Stimulated activated CD4-positive, alpha-beta T cell treated with anti-CD3 and anti-CD28 coated beads, TNF-alpha, amount 100 ng/mL, for 1 hour (primary cell): ENCODE measurements at places on chromosomes 3 and 15.

DNA sequence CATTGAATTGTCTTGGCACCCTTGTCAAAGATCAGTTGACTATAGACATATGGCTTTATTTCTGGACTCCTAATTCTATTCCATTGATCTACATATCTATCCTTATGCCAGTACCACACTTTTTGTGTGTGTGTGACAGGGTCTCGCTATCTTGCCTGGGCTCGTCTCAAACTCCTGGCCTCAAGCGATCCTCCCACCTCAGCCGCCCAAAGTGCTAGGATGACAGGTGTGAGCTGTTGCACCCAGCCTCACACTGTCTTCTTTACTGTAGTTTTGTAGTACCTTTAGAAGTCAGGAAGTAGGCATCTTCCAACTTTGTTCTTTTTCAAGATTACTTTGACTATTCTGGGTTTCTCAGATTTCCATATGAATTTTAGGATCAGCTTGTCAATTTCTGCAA, 24.3 kb downstream of the CDAN1 start:
- DNase-seq, result no peak

GRCh38 chr3:125191256-125191655, 21.3 kb downstream of the SLC12A8 start:
- DNase-seq, result no peak

- no peak for DNase-seq
Observed at GRCh38 chr3:103968751-103969150, 1398.0 kb upstream of the ALCAM start.

- no peak for DNase-seq
Observed at GRCh38 chr15:84960391-84961113, 21.1 kb upstream of the PDE8A start.

GRCh38 chr3:197007953-197008352, 21.7 kb downstream of the MELTF start:
- no peak for DNase-seq

GRCh38 chr15:45469441-45469840, 53.1 kb downstream of the SLC30A4 start:
- no peak for DNase-seq

GRCh38 chr3:134364061-134364935, 9.9 kb downstream of the AMOTL2 start:
- no peak for DNase-seq

- DNase-seq, result no peak
Observed at GRCh38 chr3:4584456-4585249, 91.5 kb downstream of the ITPR1 start.

DNA sequence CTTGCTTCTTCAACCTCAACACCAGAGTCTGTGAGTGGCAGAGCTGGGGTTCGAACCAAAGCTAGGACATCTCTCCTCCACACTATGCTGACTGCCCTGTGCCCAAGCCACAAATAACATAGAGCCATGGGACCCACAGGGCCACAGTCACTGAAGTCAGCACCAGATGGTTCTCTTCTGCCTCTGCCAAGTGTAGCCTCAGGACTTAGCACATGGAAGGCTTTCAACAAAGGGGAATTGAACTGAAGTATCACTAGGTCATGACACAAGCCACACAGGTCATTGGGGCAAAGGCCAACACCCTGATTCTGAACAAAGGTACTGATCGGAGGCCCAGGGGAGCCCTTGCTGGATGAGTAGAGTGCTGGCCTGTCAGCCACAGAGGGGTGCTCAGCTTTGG, 83.6 kb downstream of the BDH1 start:
- no peak for DNase-seq

DNA sequence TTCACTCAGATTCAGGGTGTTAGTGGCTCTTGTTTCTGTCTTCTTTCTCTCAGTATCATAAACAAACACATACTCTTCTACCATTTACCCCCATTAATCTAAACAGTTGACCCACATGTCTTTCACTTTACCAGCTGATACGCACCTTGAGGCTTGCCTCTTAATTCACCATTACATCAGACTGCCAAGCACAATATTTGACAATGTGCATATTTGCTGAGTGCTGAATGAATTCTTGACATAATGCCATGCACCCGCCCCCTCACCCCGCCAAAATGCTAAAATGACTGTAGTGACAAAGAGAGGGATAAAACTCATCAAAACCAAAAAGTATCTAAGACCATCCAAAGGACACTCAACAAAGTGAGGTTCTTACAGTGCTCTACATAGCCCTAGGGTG, 57.4 kb downstream of the NGLY1 start:
- no peak for DNase-seq

DNA sequence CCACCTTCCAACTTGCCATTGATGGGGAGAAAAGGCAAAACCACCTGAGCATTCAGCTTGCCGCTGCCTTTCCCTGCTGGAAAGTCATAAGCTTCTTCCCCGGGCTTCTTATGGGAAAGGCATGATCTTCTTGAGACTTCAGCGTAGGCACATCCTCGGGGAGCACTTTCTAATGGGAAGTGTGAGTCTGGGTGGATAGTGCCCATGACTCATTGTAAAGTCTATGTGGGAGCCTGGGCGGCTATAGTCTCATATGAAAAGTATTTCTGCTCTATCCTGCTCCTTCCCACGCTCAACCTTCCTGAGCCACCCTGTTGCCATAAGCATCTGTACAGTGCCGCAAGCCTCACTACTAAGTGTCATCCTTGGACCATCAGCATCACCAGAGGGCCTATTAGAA, 309.9 kb upstream of the THBS1 start:
- no peak for DNase-seq

GRCh38 chr3:60178931-60179653, 1072.2 kb downstream of the FHIT start:
- no peak for DNase-seq

DNA sequence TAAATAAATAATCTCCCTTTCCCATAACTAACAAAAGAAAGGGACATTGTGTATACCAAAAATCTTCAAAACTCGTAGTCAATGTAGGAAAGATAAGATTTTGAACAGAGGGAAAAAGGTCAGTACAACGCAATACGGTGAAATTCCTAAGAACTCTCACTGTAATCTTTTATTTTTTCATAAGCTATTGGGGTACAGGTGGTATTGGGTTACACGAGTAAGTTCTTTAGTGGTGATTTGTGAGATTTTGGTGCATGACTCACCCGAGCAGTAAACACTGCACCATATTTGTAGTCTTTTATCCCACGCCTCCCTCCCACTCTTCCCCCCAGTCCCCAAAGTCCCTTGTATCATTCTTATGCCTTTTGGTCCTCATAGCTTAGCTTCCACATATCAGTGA, 718.0 kb downstream of the TBL1XR1 start:
- DNase-seq, result no peak

DNA sequence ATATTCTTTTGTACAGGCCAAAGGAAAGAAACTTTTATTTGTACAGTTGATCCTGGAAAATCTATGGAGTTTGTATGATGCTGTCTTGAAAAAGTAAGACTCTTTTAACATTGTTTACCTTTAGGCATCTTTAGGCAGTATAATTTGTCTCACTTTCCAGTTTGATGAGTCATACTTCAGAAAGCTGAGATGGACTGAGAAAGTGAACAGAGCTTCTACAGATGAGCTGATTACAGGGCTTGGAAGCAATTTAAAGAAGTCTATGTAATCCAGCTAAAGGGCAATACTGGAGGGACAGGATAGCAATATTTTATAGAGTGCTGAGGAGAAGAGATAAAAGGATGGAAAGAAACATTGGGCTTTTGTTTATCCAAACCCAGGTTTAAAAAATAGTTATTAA, 123.5 kb upstream of the GOLGA6L4 start:
- DNase-seq, result no peak

DNA sequence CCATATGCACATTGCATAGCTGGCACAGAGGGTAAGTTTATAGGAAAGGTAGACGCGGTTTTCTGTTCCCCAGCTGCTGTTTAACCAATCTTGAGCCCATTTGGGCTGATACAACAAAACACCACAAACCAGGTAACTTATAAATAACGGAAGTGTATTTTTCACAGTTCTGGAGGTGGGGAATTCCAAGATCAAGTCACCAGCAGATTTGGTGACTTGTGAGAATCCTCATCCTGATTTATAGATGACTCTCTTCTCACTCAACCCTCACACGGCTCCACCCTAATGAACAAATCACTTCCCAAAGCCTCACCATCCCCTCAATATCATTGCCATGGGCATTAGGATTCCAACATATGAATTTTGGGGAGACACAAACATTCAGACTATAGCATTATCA, 694.4 kb upstream of the NR2F2 start:
- no peak for DNase-seq

- no peak for DNase-seq
Observed at GRCh38 chr15:25736461-25736860, 126.7 kb downstream of the ATP10A start.

GRCh38 chr3:10873415-10873814, 57.4 kb downstream of the SLC6A11 start:
- DNase-seq, result no peak

DNA sequence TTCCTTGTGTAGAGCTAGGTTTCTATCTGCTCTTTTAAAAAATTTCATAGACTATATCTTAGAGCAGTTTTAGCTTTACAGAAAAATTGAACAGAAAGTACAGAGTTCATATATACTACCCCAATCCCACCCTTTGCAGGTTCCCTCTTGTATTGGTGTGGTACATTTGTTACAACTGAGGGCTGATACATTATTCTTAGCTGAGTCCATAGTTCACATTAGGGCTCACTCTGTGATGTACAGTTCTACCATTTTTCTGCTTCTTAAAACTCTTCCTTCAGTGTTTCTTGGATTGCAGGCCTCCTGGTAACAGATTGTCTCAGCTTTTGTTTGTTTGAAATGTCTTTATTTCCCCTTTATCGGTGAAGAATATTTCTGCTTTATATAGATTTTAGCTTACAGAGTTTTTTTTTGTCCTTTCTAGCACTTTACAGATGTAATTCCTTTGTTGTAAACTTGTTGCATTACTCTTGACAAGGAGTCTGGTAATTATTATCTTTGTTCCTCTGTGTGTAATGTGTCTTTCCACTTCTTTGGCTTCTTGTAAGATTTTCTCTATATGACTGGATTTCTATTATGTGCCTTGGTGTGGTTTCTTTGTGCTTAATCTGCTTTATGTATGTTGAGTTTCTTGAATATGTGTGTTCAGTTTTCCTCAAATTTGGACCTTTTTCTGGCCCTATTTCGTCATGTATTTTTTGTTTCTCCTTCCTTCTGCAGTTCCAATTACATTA, 25.3 kb downstream of the MEF2A start:
- no peak for DNase-seq

DNA sequence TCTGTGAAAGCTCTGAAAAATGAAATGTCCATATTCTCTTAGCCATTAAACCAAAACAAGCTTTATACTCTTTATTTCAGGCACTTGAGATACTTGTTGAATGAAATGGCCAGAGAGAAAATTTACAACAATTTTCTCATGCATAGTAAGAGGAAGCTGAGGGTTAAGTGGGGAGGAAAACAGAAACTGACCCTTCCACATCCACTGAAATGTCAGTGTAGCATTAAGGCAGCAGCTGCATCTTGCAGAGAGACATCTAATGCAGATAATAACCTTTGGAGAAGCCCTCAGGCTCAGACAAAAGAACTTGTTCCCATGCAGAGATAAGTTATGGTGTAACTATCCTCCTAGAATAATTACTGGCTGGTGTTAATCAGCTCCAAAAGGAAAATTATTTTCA, 34.0 kb downstream of the ZDHHC23 start:
- no peak for DNase-seq

DNA sequence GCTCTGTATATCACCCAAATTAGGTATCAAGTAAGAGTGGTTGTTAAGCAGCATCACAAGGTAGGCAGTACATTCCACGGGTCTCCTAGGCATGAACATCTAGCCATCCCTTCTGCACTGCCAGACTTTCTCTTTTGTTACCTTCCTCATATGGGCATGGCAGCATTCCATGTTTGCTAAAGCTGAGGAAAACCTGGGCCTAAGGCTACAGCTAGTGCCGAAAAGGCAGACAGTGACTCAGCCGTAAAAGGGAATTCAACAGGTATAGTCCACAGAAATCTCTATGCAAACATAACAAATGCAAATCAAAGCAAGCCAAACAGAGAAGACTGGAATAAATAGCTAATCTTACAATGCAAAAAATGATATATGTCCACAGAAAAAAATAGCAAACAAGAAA, 645.4 kb downstream of the ZBBX start:
- no peak for DNase-seq

- no peak for DNase-seq
Observed at GRCh38 chr3:124553178-124553577, 177.1 kb upstream of the UMPS start.
